Activated CD8-positive, alpha-beta memory T cell treated with anti-CD3 and anti-CD28 coated beads for 36 hours (primary cell): ENCODE measurements at places on chromosomes 12 and 14. TPM values are rescaled to one million over a fixed set of nuclear protein-coding genes. Genes with fewer than 3 reads are reported as not detected.

Gene RTL1
- not detected for total RNA-seq

Gene HOXC9
- not detected for total RNA-seq

Gene NGB
- total RNA-seq: not detected

Gene OASL
- total RNA-seq: 3.3 TPM

Gene B4GALNT1
- 3.2 TPM for total RNA-seq

Gene IFNG-AS1
- 0.57 TPM for total RNA-seq

Gene ATG101
- 50.4 TPM for total RNA-seq

Gene PIWIL1
- not detected for total RNA-seq

Gene SPTB
- 0.19 TPM for total RNA-seq

Gene LRRC23
- total RNA-seq: 3.1 TPM

Gene AHNAK2
- not detected for total RNA-seq

Gene RTN1
- total RNA-seq: not detected

Gene NRL
- 1.1 TPM for total RNA-seq

Gene ZFHX2
- total RNA-seq: 0.97 TPM

Gene MANSC4
- total RNA-seq: not detected

Gene SDR9C7
- total RNA-seq: not detected

Gene SERPINA10
- total RNA-seq: not detected

Gene MOAP1
- total RNA-seq: 15.7 TPM

Gene KCNMB4
- 0.40 TPM for total RNA-seq

Gene RHOF
- 116 TPM for total RNA-seq

Gene ITGA5
- 22.6 TPM for total RNA-seq
